ENCODE measurements at places on chromosomes 7 and 10.

- no peak for DNase-seq
Observed at GRCh38 chr10:60597513-60597912, 180.8 kb upstream of the CDK1 start.

DNA sequence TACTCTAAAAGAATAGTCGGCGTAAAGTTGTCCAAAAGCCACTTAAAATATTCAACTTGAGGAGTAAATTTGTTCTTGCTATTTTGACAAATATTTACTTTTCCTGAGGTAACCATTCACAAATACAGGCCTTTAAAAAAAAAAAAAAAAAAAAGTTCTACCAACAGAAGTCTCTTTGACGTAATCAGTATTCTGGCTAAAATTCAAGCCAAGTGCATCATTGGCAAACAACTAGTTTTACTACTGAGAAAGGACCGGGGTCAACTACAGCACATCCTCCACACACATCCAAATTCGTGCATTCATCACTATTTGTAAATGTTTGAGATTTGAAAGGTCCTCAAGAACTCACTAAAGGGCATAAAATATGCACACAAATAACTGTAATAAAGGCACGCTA is 2.0 kb downstream of the OAT start:
- DNase-seq: no peak

DNA sequence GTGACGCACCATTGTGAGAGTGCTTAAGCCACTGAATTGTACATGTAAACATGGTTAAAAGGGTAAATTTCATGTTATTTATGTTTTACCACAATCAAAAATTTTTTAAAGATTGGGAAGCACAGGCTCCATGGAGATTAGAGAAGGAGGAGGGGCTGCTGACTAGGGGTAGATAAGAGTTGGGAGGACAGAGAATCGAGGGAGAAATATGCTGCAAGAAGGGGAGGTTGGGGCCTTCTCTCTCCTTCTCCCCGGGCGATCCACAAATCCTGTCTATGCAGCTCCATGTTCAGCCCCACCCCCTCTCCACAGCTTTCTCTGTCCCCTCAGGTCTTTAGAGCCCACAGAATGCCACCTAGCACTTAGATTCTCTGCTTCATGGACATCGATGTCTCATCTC is 12.1 kb downstream of the ZNF467 start:
- DNase-seq: no peak

DNA sequence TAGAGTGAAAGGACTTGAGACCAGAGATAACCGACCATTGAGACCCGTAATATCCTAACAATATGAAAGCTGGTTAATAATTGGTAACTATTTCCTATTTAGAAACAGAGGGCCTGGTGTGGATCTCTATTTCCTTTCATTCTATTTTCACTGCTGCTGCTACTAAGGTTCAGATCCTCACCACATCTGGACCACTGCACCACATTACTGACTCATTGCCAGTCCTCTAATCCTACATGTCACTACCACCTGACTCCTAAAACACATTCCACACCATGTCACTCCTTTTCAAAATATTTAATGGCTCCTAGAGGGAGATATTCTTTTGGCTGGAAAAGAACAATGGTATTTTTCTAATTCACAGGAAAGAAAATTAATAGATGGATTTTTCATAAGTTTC is 6.4 kb downstream of the USP54 start:
- DNase-seq: no peak

- no peak for DNase-seq
Observed at GRCh38 chr10:78028438-78029268, 662 bp downstream of the POLR3A start.

DNA sequence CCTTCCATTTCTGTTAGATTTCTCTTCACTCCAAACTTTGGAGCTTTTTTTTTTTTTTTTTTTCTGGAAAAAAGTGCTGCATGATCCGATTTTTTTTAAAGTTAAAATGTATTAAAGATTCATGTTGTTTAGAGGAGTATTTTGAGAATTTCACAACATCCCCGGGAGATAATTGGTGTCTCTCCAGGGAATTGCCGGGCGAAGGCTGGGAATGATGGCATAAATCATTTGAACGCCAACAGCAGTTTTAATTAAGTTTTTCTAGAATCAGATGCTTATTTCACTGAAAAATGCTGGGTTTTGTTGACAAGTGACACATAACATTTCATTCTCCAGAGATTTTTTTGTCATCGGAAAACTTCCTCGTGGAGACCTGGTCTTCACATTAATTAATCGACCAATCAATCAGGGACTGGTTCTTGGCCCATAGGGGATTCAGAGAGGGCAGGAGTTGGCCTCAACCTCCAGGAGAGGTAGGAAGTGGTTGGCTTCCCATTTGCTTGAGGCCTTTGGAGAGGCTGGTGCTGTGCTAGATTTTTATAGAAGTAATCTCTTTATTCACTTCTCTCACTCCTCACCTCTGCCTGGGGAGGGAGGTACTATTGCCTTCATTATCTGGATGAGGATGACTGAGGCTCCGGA is 439.4 kb downstream of the TYW1 start:
- DNase-seq: no peak

DNA sequence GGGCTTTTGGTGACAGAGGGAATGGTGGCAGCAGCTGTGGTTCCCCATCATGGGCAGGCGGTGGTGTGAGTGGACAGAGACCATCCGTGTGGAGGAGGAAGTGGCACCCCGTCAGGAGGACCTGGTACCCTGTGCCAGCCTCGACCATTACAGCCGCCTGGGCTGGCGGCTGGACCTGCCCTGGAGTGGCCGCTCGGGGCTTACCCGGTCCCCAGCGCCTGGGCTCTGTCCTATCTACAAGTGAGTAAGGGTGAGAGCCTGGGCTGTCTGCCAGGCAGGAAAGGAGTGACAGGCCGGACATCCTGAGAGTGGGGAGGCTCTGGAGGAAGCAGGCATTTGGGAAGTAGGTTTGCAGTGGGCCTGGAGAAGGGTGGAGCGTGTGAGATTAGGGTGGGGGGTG is 2.9 kb upstream of the ZNF467 start:
- no peak for DNase-seq

DNA sequence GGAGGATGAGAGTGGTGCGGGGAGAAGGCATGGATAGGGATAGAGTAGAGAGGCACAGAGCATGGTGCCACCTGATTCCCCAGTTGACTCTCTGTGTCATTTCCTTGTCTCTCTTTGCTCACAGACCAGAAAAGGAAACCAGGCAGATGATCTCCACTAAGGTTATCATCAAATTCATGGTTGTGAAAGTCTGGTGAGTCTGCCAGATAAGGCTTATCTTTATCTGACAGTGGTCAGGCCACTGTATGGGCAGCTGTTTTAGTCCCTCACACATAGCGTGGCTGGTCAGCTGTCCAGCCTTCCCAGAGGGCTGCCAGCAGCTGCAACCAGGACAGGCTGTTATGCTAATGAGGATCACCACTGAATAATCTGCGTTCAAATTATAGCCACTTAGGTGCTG is 99.0 kb downstream of the ADRA2A start:
- no peak for DNase-seq

DNA sequence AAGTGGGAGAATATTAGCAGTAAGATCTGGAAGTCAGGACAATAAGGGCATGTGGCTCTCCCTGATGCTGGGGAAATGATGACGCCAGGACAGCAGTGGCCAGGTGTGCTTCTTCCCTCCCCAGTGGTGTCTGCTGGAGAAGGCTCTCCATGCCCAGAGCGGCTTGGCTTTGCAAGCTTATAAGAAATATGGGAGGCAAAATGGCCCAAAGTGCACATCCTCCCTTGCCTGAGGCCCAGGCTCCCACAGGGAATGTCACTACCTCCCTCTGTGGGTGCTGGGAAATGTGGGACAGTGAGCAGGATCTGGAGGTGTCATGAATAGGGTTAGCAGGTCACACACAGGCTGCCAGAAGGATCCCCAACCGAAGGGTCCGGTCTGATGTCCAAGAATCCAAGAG is 17.1 kb upstream of the ZNF488 start:
- no peak for DNase-seq

DNA sequence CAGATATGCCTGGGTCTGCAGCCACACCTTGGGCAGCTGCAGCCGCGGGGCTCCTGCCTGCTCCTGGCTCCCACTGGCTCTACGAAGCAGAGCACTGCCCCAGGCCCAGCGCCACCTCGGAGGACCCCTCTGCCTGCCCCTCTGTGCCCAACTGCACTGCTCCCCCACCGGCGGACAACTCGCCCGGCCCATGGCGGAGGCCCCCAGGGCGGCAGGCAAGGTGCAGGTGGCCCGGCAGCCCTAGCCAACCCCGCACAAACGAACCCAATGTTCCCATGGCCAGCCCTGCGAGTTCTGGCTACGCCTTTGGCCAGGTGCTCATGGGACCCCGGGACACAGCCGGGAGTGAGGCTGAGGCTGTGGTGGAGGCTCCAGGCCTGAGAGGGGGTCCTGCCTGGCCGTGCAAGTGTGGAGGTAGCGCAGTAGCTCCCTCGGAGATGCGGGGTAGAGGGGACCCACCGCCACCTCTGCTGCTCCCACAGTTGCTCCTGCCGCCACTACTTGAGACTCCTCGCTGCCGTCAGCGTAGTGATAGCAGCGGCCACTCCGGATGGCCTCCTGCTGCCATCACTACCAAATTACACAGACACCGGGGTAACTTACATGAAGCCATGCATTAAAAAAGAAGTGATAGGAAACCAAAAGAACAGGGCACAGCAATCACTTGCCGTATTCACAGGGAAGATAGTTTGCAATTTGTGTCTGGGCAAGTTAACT is 97.3 kb upstream of the SP4 start:
- DNase-seq: no peak

DNA sequence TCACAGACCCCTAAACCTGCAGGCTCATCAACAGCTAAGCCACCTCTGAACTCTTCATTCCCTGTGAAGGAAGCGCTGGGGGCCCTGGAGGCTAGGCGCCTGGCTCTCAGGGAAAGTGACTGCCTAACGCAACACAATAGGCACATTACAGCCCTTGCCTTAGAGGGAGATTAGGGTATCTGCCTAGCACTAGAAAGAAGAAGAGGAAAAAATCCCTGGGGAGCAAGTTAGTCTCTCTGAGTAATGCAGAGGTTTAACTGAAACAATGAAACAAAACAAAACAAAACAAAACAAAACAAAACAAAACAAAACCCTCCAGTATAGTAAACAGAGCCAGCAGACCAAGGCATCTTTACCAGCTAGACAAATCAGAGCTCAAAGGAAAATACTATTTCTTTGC is 2.6 kb downstream of the ZNF777 start:
- no peak for DNase-seq

- no peak for DNase-seq
Observed at GRCh38 chr7:116356979-116357378, 142.6 kb upstream of the CAV2 start.

- no peak for DNase-seq
Observed at GRCh38 chr7:67006965-67007364, 10.3 kb downstream of the TYW1 start.

- no peak for DNase-seq
Observed at GRCh38 chr7:54419209-54419608, 123.0 kb upstream of the VSTM2A start.

- DNase-seq: no peak
Observed at GRCh38 chr10:37478381-37478780, 353.0 kb downstream of the ANKRD30A start.

GRCh38 chr7:100591596-100591995 is 5.5 kb downstream of the FBXO24 start:
- no peak for DNase-seq

DNA sequence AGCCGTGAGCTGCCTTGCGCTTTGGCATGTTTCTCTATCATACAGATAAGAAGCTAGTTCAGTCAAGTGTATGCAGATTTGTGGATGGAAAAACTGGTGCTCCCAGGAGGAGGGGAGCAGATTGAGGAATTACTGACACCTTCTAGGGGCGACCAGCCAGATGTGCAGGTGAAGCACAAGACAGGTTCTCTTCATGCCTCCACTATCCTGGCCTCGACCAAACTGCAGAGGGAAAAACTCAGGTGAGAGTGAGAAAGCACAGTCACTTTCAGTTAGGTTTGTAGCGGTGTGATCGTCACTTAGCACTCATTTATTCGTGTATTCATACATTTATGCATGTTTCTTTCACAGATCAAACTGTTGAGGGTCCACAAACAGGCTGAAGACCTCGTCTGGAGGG is 600 bp upstream of the DBNL start:
- DNase-seq: no peak

GRCh38 chr7:98137134-98137825 is 30.6 kb downstream of the LMTK2 start:
- DNase-seq: no peak

DNA sequence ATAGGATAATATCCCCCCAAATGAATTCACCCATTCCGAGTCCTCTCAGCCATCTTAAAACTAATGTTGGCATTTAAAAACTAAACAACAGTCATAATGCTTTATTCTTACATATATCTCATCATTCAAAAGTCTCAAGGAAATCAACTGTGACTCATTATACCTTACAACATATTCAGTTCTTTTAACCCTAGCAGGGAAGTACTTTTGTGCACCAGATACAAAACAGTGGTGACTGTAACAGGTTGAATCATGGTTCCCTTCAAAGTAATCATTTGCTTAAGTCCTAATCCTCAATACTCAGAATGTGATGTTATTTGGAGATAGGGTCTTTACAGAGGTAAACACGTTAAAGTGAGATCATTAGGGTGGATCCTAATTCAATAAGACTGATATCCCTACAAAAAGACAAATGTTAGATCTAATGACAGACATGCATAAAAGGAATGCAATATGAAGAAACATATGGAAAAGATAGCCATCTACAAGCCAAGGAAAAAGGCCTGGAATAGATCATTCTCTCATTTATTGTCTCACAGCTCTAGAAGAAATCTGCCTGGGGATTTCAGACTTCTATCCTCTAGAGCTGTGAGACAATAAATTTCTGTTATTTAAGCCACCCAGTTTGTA is 42.3 kb downstream of the RELN start:
- no peak for DNase-seq

GRCh38 chr10:124830445-124830844 is 28.8 kb downstream of the ABRAXAS2 start:
- DNase-seq: no peak

DNA sequence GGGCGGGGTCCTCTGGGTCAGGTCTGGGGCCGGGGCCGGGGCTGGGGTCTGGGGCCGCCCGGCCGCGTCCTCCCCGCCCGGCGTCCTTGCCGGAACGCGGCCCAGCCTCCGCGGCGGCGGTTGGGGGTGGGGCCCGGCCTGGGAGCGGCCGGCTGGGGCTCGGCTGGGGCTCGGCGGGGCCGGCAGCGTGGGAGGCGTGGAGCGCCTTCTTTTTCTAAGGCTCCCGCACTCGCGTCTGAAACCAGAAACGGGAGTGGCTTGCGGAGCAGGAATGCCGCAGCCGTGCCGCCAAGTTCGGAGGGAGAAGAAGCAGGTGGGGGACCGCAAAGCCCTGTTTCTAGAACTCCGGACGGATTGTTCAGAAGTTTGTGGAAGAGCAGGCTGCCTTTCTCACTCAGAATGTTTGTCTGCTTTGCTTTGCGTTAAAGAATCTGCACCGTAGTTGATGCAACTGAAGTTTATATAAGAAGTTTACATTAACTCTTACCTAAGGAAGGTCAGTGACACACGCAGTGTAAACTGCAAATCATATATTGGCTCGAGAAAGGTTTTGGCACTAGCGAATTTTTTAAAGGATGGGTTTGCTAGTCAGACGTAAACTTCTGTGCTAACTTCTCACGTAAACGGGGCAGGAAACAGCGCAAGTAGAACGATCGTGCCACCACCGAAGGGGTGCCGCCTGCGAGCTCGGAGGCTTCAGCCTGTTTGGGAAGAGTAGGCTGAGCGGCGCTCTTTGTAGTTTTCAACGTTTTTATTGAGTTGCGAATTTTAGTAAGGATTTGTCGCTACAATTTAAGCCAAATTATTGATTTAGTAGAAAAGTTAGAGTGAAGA is 729 bp downstream of the DNAJB6 start:
- DNase-seq: no peak
